Stimulated activated CD4-positive, alpha-beta T cell treated with anti-CD3 and anti-CD28 coated beads, TNF-alpha, amount 100 ng/mL, for 24 hours (primary cell): ENCODE measurements at places on chromosomes 12 and 14.

DNA sequence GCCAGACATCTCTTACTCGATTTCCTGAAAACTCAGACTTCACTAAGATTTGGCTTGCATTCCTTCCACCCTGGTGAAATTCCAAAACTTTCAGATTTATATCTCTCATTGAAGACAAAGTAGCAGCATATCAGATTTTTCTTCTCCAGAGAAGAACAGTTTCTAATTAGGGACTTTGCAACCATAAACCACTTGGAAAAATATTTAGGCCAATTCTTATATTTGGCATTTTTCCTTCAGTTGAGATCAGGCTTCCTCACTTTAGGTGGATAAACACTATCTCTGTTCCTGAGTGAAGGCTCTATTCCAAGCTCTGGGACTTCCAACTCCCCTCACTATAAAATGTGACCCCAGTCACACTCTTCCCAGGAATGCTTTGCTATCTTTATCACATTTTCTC lies 1434.3 kb upstream of the FLRT2 start:
- DNase-seq, result no peak

DNA sequence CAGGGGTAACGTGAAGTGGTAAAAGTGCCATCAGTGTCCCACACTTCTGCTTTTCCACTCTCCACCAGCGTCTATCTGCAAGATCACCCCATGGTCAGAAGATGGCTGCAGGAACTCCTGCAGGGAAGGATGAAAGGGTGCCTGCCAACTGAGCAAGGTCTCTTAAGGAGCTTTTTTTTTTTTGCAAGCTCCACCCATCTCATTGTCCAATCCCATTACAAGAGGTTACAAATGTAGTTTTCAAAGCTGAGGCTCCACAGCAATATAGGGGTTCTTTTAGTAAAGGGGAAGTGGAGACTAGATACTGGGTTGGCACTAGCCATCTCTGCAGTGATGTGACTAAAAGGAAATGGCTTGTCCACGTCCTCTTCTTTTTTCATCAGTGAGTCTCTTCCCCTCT lies 5.9 kb upstream of the BHLHE41 start:
- no peak for DNase-seq

DNA sequence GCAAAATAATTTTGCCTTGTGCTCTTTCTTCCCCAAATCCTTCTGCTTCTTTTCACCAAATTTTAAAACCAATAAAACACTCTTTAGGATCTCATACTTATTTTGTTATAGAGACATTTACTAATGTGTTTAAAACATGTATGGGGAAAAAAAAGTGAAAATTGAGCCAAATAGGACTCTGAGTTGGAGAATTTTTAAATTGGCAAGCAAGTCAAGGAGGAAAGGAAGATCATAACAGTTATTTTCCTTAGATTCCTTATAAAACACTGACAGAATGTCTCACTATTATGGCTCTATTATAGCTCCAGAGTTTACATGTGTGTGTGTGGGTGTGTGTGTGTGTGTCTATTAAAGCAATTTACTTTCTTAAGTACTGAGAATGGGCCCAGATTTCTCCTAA lies 220.5 kb downstream of the SLC6A15 start:
- no peak for DNase-seq

- no peak for DNase-seq
These were observed 85.1 kb upstream of the AMIGO2 start for GRCh38 chr12:47164724-47165439.

- DNase-seq, result no peak
These were observed 15.3 kb downstream of the TSFM start for GRCh38 chr12:57797933-57798332.

DNA sequence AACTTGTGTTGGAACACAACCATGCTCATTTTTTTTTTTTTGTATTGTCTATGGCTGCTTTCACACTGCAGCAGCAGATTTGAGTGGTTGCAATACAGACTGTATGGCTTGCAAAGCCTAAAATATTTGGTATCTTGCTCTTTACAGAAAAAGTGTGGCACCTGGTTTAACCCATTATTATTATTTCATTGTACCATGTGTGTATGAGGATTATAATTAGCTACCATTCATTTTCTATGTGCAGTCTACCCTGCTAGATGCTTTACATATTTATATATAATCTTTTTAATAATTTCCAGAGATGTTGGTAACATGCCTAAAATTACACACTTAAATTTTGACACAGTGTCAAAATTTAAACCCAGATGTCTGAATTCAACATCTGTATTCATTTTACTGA lies 37.7 kb downstream of the SPATS2 start:
- DNase-seq, result no peak

GRCh38 chr12:132190012-132190755 lies 45.9 kb downstream of the NOC4L start:
- no peak for DNase-seq

DNA sequence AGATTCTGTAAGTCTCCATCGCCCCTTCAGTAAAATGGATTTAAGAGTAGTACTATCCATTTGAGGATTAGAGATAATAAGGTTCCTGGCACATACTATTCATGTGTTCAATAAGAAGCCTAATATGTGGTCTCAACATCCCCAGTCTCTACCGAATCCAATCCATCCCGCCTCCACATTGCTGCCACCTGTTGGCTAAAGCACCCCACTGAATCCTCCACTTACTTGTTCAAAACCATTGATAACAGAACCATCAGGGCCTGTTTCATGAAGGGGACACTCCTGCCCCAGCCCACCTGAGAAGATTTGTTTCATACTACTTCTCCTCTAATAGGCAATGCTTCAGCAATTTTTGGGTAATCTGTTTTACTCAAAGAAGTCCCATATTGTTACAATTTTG lies 147.5 kb downstream of the SLC2A13 start:
- DNase-seq, result no peak

DNA sequence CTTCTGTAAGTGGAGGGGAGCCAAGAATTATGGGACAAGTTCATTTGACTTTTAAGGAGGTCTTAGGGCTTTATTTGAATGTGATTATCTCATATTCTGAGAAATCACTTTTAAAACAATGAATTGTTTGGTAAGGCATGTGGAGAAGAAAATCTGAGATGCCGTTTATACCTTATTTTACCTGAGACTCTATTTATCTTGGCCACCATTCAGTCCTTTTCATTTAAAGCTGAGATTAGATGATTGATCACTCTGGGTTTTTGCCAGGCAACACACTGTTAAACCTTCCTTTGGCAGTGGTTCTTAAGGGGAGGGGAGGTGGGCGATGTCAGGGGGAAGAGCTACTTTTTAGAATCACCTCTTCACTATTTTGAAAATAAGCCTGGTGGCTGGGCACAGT lies 11.4 kb downstream of the CAND1 start:
- DNase-seq, result no peak

DNA sequence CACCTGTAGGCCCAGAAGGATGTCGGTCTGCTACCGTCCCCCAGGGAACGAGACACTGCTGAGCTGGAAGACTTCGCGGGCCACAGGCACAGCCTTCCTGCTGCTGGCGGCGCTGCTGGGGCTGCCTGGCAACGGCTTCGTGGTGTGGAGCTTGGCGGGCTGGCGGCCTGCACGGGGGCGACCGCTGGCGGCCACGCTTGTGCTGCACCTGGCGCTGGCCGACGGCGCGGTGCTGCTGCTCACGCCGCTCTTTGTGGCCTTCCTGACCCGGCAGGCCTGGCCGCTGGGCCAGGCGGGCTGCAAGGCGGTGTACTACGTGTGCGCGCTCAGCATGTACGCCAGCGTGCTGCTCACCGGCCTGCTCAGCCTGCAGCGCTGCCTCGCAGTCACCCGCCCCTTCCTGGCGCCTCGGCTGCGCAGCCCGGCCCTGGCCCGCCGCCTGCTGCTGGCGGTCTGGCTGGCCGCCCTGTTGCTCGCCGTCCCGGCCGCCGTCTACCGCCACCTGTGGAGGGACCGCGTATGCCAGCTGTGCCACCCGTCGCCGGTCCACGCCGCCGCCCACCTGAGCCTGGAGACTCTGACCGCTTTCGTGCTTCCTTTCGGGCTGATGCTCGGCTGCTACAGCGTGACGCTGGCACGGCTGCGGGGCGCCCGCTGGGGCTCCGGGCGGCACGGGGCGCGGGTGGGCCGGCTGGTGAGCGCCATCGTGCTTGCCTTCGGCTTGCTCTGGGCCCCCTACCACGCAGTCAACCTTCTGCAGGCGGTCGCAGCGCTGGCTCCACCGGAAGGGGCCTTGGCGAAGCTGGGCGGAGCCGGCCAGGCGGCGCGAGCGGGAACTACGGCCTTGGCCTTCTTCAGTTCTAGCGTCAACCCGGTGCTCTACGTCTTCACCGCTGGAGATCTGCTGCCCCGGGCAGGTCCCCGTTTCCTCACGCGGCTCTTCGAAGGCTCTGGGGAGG lies at the start of gene LTB4R:
Gene LTB4R, plus strand, starts transcription at position 857 of the 959 bp plus-strand sequence. CDS start 4,150 bp downstream, outside the sequence.
- peak; percentile 59 for DNase-seq

- no peak for DNase-seq
These were observed 33.6 kb downstream of the UBR7 start for GRCh38 chr14:93240678-93241000.

- DNase-seq, result no peak
These were observed 7.1 kb upstream of the MYH6 start for GRCh38 chr14:23414906-23415820.

GRCh38 chr14:61587081-61587713 lies 108.1 kb upstream of the HIF1A start:
- DNase-seq, result no peak

DNA sequence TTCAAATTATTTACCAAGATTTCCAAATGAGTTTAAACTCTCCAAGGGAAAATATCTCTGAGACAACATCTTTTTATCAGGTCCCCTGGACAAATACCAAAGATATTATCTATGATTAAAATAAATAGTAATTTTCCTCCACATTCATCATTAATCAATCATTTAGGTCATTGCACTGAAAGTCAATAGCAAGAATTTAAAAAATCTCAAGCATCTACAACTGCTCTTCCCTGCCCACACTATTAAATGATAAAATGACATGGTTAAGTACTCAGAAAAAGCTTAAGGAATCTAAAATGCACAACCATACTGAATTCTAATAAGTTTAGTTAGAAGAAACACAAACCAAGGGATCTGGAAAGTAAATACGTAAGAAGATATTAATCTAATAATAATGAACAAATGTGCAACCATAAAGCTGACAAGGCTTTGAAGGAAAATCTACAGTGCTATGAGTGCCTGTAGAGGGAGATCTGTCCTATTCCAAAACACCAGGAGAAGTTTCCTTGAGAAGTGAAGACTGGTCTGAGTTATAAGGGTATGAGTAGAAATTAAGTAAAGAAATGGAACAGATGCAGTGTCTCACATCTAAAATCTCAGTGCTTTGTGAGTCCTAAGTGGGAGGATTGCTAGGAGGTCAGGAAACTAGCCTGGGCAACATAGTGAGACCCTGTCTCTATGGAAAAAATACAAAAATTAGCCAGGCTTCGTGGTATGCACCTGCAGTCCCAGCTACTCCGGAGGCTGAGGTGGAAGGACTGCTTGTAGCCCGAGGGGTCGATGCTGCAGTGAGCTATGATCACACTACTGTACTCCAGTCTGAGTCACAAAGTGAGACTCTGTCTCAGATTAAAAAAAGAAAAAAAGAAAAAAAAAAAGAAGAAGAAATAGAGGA lies 19.2 kb downstream of the INTS13 start:
- DNase-seq, result no peak

GRCh38 chr14:66288511-66288910 lies 197.7 kb upstream of the CCDC196 start:
- no peak for DNase-seq

GRCh38 chr14:64062381-64063115 lies 209.7 kb downstream of the SYNE2 start:
- no peak for DNase-seq

GRCh38 chr14:94889520-94890312 lies 119.8 kb upstream of the GSC start:
- no peak for DNase-seq

DNA sequence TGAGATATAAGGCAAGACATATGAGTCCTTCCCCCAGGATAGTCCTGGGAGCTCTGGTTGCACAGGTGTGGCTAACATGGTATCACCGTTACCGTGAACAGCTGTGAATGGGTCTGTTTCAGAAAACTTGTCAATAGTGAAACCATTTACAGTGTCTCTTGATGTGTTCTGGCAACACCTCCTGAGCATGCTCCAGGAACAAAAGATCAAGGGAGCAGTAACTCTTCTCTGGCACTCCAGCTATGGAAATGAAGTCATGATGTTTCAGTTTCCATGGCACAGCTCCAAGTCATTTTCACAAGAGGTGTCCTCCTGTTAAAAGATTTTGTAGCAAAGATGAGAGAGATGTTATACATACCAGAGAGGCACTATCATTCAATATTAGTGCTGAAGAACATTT lies 253.7 kb downstream of the SNAPC1 start:
- no peak for DNase-seq

- no peak for DNase-seq
These were observed 2.1 kb downstream of the SLC8B1 start for GRCh38 chr12:113332688-113333417.
